Vagina (tissue), 2 donors: ENCODE measurements at places on chromosomes 6 and 20.

- no peak for DNase-seq
- H3K36me3 ChIP-seq: no peaks in the 10 kb centered on the region
- H3K27me3 ChIP-seq: no peaks in the 10 kb centered on the region
- no peak overlapping the region for H3K4me3 ChIP-seq
- H3K27ac ChIP-seq: no peak overlapping the region
- no peaks in the 10 kb centered on the region for H3K4me1 ChIP-seq
Observed at GRCh38 chr20:49326026-49326425, 48.2 kb upstream of the ZNFX1 start.

DNA sequence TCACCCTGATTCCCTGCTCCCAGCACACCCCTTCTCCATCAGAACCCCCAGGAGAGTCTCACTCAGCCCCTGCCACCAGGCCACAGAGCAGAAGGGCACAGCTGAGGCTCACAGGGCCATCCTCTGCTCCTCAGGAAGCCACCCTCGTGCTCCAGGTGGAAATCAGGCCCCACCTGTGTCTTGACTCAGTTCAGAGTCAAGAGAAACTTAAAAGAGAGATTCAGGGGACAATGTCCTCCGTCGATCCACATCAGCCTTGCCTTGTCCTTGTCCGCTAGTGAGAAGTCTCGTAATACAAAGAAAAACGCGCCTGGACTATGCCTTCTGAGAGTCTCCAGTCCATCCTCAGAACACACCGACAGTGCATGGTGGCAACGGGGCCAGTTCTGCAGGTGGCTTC, 114.6 kb downstream of the SYNDIG1 start:
- H3K27ac ChIP-seq: no peak overlapping the region
- H3K36me3 ChIP-seq: no peaks in the 10 kb centered on the region
- H3K4me3 ChIP-seq: no peak overlapping the region
- no peaks in the 10 kb centered on the region for H3K27me3 ChIP-seq
- peak; percentile 79 for DNase-seq

- no peak for DNase-seq
- H3K4me3 ChIP-seq: no peak overlapping the region
- H3K4me1 ChIP-seq: no peaks in the 10 kb centered on the region
- no peak overlapping the region for H3K27ac ChIP-seq
Observed at GRCh38 chr6:52176550-52176949, 9.6 kb upstream of the IL17A start.

DNA sequence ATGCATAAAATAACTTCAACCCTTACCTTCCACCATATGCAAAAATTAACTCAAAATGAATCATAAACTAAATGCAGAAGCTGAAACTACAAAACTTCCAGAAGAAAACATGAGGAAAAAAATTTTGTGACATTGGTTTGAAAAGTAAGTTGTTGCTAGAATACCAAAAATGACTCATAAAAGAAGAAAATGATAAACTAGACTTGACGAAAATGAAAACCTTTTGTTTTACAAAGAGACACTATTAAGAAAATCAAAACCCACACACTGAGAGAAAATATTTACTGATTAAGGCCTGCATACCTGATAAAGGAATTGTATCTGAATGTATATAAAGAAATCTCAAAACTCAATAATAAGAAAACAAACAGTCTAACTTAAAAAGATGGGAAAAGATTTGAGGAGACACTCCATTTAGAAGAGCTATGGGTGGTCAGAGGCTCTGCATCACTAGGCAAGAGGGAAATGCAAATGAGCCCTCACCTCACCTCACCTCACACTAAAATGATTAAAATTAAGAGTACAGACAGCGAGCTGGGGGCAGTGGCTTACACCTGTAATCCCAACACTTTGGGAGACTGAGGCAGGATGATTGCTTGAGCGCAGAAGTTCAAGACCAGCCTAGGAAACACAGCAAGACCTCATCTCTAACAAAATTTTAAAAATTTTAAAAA, 97.6 kb upstream of the CST7 start:
- H3K27me3 ChIP-seq: no peaks in the 10 kb centered on the region
- no peaks in the 10 kb centered on the region for H3K4me1 ChIP-seq
- DNase-seq: peak; percentile 20
- H3K27ac ChIP-seq: no peak overlapping the region

GRCh38 chr6:27422651-27423332, 34.2 kb downstream of the ZNF391 start:
- H3K36me3 ChIP-seq: no peaks in the 10 kb centered on the region
- H3K4me1 ChIP-seq: no peaks in the 10 kb centered on the region
- no peak for DNase-seq
- H3K27me3 ChIP-seq: no peaks in the 10 kb centered on the region

DNA sequence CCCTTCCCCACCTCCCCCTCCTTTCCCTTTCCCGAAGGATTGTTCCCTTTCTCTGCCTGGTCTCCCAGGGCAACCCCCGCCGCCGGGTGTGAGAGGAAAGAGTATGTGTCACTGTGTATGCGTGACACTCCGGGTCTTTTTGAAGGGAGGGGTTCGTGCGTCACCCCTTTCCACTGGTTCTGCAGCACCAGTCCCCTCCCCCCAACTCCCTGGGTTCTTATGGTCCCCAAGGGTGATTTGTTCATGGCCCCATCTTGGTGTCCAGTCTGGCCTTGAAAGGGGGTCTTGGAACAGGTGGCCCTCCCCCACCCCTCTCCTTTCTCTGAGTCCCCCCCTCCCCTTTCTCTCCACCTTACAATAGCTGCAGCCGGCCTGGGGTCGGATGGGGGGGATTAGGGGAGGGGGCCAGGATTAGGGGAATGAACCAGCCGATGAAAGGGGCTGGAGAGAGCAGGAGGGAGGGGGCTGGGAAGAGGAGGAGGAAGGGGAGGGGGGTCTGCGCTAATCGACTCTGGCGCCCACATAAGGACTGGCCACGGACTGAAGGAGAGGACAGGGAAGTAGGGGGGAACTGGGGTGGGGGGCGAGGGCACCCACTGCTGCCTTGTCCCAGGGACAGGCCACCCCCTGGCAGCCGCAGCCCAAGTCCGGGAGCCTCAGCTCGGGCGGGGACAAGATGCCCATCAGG, 1.3 kb upstream of the RING1 start:
- H3K4me3 ChIP-seq: peak overlapping the region; percentile 85
- peak overlapping the region; percentile 98 for H3K27ac ChIP-seq
- H3K4me1 ChIP-seq: peaks cover 57% of the 10 kb centered on the region
- H3K27me3 ChIP-seq: no peaks in the 10 kb centered on the region
- DNase-seq: no peak

- no peak for DNase-seq
- H3K27ac ChIP-seq: no peak overlapping the region
- H3K36me3 ChIP-seq: no peaks in the 10 kb centered on the region
Observed at GRCh38 chr20:50844430-50845100, 49.7 kb downstream of the BCAS4 start.

DNA sequence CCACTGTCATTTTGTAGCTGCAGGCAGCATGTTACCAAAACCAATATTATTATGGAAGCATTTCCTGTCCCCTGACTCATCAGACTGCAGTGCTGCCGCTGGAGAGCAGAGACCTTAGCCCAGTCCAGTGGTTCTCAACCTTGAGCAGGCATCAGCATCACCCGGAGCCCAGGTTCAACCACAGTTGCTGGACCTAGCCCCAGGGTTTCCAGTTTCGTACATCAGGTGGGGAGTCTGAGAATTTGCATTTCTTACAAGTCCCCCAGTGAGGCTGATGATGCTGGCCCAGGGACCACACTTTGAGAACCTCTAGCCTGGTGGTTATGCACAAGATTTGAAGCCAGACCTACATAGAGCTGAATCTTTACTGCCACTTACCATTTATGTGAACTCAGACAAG, 47.3 kb downstream of the LY86 start:
- H3K36me3 ChIP-seq: no peaks in the 10 kb centered on the region
- H3K27ac ChIP-seq: no peak overlapping the region

GRCh38 chr6:5670811-5671561, 335.7 kb downstream of the NRN1 start:
- no peak overlapping the region for H3K4me3 ChIP-seq
- H3K4me1 ChIP-seq: peaks cover 33% of the 10 kb centered on the region
- H3K27ac ChIP-seq: no peak overlapping the region

- no peaks in the 10 kb centered on the region for H3K27me3 ChIP-seq
- H3K36me3 ChIP-seq: no peaks in the 10 kb centered on the region
- H3K4me1 ChIP-seq: no peaks in the 10 kb centered on the region
- DNase-seq: no peak
- no peak overlapping the region for H3K4me3 ChIP-seq
Observed at GRCh38 chr20:25848222-25848621, 151.6 kb upstream of the ZNF337 start.

DNA sequence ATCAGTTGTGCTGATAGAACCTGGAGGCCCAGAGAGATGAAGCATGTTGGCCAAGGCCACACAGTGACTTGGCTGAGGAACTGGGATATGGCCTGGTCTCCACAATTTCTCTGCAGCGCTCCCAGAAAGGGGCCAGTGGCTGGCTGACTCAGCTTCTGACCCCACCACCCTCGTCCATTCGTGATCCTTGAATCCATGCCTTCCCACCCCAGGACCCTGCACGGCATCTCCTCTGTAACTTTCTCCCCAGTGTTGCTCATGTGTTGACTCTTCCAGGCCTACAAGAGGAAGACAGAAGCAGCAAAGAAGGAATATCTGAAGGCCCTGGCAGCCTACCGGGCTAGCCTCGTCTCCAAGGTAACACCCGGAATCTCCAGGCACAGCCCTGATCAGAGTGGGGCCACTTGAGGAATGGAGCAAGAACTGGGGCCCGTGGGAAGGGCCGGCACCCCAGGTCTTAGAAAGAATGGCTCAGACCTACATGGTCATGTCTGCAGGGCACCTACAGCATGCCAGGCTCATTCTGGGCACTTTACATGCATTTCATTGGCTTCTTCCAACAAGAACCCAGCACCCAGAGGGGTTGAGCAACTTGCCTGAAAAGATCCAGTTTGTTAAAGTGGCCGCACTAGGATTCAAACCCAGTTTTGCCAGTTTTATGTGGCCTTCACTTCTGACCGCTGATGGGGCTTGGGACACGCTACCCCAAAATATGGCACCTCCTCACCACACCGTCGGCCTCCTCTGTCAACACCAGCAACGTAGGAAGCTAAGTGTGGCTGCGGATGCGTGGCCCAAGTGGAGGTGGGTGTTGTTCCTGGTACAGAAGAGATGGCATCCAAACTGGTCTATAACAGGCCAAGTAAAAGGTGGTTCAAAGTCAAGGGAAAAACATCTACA, 122.2 kb downstream of the JPH2 start:
- DNase-seq: peak; percentile 62
- H3K27ac ChIP-seq: no peak overlapping the region
- H3K27me3 ChIP-seq: no peaks in the 10 kb centered on the region
- H3K4me3 ChIP-seq: no peak overlapping the region
- no peaks in the 10 kb centered on the region for H3K4me1 ChIP-seq

- no peaks in the 10 kb centered on the region for H3K4me1 ChIP-seq
- H3K27ac ChIP-seq: no peak overlapping the region
- no peaks in the 10 kb centered on the region for H3K36me3 ChIP-seq
- no peaks in the 10 kb centered on the region for H3K27me3 ChIP-seq
- no peak for DNase-seq
Observed at GRCh38 chr6:123830120-123830519, 26.5 kb downstream of the NKAIN2 start.

DNA sequence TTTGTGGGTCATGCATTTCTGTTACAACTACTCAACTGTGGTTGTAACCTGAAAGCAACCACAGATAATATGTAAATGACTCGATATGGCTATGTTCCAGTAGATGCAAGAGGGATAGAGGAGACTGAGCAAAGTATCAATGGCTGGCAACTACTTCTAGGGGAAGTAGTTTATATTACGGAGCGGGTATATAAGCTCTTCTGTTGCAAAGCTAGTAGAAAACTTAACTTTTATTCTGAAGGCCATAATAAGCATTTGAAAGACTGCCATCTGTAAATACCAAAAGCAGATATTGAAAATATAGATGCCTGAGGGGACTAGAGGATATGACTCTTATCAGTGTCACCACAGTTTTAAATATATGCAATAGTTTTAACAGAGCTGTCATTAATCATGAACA, 655.3 kb downstream of the PHF3 start:
- DNase-seq: no peak
- no peak overlapping the region for H3K4me3 ChIP-seq
- no peaks in the 10 kb centered on the region for H3K36me3 ChIP-seq
- no peaks in the 10 kb centered on the region for H3K4me1 ChIP-seq
- H3K27ac ChIP-seq: no peak overlapping the region

- no peak overlapping the region for H3K27ac ChIP-seq
- no peaks in the 10 kb centered on the region for H3K36me3 ChIP-seq
- H3K4me3 ChIP-seq: no peak overlapping the region
- no peak for DNase-seq
Observed at GRCh38 chr6:97524811-97525210, 241.8 kb upstream of the MMS22L start.

DNA sequence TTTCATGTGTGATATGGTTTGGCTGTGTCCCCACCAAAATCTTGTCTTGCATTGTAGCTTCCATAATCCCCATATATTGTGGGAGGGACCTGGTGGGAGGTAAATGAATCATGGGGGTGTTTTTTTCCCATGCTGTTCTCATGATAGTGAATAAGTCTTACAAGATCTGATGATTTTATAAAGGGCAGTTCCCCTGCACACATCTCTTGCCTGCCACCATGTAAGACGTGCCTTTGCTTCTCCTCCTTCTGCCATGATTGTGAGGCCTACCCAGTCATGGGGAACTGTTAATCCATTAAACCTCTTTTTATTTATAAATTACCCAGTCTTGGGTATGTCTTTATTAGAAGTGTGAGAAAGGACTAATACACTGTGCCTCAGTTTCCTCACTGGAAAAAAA, 4.2 kb upstream of the IL22RA2 start:
- DNase-seq: no peak
- H3K27me3 ChIP-seq: no peaks in the 10 kb centered on the region
- no peak overlapping the region for H3K4me3 ChIP-seq
- no peak overlapping the region for H3K27ac ChIP-seq
- no peaks in the 10 kb centered on the region for H3K4me1 ChIP-seq

DNA sequence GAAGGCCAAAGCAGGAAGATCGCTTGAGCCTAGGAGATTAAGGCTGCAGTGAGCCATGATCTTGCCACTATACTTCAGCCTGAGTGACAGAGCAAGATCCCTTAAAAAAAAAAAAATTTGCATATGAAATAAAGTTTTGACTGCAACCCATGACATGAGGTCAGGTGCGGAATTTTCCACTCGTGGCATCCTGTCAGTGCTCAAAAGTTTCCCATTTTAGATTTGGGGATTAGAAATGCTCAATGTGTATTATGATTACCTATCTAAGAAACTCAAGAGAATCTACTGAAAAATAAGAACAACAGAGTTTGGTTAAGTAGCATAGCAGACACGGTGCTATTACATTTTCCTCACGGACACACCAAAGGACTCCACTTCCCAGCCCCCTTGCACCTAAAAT, 11.7 kb downstream of the SLC23A2 start:
- H3K27me3 ChIP-seq: no peaks in the 10 kb centered on the region
- no peak overlapping the region for H3K27ac ChIP-seq
- H3K36me3 ChIP-seq: no peaks in the 10 kb centered on the region
- H3K4me3 ChIP-seq: no peak overlapping the region
- peaks cover 5% of the 10 kb centered on the region for H3K4me1 ChIP-seq

DNA sequence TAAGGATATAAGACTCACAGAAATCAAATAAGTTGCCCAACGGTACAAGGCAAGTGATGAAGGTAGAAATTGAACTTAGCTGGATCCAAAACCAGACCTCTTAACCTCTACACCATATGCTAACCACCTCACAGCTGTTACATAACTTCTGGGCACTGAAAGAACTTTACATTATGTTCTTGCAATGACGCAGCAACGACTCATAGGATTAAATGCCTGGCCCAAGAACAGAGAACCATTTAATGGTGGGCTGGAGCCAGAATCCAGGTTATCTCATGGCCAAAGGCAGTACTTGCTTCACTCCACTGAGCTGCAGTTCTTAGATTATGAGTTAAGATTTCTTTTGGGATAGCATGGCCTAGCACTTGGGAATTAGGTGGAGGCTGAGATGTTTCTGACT, 4.4 kb downstream of the TRMT6 start:
- peaks cover 14% of the 10 kb centered on the region for H3K4me1 ChIP-seq
- H3K27ac ChIP-seq: no peak overlapping the region
- DNase-seq: no peak
- no peak overlapping the region for H3K4me3 ChIP-seq
- no peaks in the 10 kb centered on the region for H3K27me3 ChIP-seq
- no peaks in the 10 kb centered on the region for H3K36me3 ChIP-seq
